Calu3 (cell line): ENCODE measurements at places on chromosomes 2 and 18. TPM values are rescaled to one million over a fixed set of nuclear protein-coding genes. Genes with fewer than 3 reads are reported as not detected.

The LBX2 gene
- 3.0 and 3.5 TPM in 2 replicates for total RNA-seq

The CNDP1 gene
- total RNA-seq = not detected in 2 replicates

The NR4A2 gene
- total RNA-seq = 4.9 and 6.2 TPM in 2 replicates

The SP5 gene
- 0.73 TPM in 2 replicates for total RNA-seq

The LPIN1 gene
- total RNA-seq = 46.2 and 53.5 TPM in 2 replicates

The PTH2R gene
- 0.71 TPM in 1 of 2 replicates, not detected in the other for total RNA-seq

The C2orf80 gene
- total RNA-seq = not detected in 2 replicates

The PID1 gene
- 0.24 and 0.31 TPM in 2 replicates for total RNA-seq

The CD8A gene
- total RNA-seq = 0.20 and 0.31 TPM in 2 replicates

The SULT1C2 gene
- 2.0 and 5.2 TPM in 2 replicates for total RNA-seq

The TRIM43 gene
- not detected in 2 replicates for total RNA-seq

The NEB gene
- total RNA-seq = 27.5 and 50.0 TPM in 2 replicates

The RNU2-63P gene
- not detected in 2 replicates for total RNA-seq

The MAP3K19 gene
- total RNA-seq = not detected in 2 replicates

The CENPA gene
- 23.4 and 33.2 TPM in 2 replicates for total RNA-seq

The ANKAR gene
- 2.1 and 6.3 TPM in 2 replicates for total RNA-seq

The SERPINE2 gene
- 34.7 and 39.7 TPM in 2 replicates for total RNA-seq

The MAL gene
- not detected in 2 replicates for total RNA-seq

The CCL20 gene
- 25.4 and 39.9 TPM in 2 replicates for total RNA-seq

The MC2R gene
- total RNA-seq = not detected in 2 replicates

The ITSN2 gene
- total RNA-seq = 44.3 and 45.4 TPM in 2 replicates

The DNAH7 gene
- total RNA-seq = 1.7 and 2.5 TPM in 2 replicates

The AKAIN1 gene
- not detected in 2 replicates for total RNA-seq

The ALPP gene
- not detected in 2 replicates for total RNA-seq

The GPD2 gene
- total RNA-seq = 55.4 and 60.0 TPM in 2 replicates

The NXPH2 gene
- total RNA-seq = 1.3 and 3.1 TPM in 2 replicates
